ENCODE measurements at places on chromosomes 11 and 22.
A peak's percentile ranks its signal among the peaks of the same experiment; 100 is the strongest.

DNA sequence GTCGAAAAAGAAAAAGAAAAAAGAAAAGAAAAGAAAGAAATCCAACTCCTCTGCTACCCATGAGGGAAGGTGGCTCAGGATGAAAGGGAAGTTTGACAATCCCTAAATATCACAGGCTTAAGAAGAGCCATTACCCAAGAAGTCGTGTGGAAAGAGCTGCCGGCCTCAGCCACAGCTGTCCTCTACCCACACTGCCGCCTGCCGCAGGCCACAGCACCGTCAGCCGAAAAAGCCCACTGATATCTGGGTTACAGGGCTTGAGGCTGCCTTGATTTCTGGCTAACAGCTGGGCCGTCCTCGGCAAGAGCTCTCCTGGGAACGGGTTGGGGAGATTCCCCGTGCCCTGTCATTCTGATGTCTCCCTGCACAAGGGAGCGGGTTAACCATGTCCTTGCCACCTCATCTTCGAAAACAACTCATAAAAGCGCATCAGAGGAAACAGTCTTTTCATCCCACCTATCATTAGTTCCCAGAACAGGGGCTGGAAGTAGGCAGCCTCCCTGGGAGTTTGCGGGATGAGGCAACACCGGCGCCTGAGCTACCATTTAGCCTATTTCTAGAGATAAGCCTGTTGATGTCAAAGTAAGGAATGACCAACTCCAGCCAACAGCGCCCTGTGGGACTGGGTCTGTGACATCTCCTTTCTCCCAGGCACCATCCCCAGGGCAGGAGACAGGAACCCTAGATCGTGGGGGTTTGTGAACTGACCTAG is 21.8 kb upstream of the SNX32 start:
- DNase-seq = no peak
- H3K4me3 ChIP-seq = no peak overlapping the region
- no peaks in the 10 kb centered on the region for H3K36me3 ChIP-seq
- no peak overlapping the region for H3K27ac ChIP-seq
- peaks cover 9% of the 10 kb centered on the region for H3K4me1 ChIP-seq

DNA sequence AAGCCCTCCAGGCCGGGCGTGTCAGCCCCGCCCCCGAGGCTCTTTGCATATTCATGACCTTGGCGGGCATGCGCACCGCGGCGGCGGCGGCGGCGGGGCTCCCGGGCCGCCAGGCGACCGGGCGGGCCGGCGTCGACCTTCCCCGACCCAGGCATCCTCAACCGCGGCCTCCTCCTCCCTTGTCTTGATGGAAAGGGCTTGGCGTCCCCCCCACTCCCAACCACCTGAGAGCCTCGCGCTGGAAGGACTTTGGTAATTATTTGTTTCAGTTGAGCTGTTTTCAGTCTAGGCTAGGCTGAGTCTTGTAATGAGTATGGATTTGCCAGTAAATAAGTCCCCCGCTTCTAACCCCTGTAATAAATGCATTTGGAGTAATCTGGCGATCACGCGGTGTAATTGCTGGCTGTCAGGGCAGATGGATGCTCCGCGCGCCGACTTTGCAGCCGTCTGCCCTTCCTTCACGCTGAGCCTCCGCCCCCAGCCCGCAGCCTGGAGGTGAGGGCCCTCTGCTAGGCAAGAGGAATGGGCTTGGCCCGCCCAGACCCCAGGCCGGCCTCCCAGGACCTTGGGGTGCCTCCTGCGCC is 25.2 kb downstream of the FLRT1 start:
- peaks cover 15% of the 10 kb centered on the region for H3K27me3 ChIP-seq
- peak; percentile 62 for DNase-seq
- peak overlapping the region; percentile 49 for H3K4me3 ChIP-seq
- H3K36me3 ChIP-seq = no peaks in the 10 kb centered on the region

DNA sequence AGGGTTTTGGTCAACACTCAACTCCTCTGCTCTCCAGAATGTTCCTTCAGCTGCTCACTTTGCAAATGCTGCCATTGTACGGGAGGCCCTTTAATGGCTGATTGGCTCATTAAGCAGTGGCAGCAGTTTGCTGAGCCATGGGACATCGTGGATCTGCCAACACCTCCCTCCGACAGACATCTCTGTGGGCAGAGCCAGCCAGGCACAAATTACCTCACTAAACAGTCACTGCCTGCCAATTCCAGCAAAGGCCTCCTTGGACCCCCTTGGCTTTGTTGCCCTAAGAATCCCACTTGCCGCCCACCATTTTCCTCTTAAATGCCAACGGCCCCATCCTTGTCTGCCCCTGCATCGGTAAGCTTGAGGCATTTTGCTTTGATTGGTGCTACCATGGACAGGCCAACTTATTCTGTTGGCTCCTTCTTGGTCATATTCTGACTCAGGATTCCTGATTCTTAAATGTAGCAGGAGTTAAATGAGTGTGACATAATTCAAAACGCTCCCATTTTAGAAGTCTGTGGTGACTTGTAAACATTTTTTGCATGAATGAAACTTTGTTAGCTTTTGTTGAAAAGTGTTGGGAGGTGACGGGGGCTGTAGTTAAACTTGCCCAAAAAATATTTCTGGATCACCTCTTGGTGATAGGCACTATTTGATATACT is 57.5 kb upstream of the LMO2 start:
- H3K27ac ChIP-seq = no peak overlapping the region
- H3K36me3 ChIP-seq = no peaks in the 10 kb centered on the region

GRCh38 chr11:37755521-37755920 is 1157.5 kb upstream of the RAG2 start:
- H3K4me1 ChIP-seq = no peaks in the 10 kb centered on the region
- no peaks in the 10 kb centered on the region for H3K36me3 ChIP-seq

DNA sequence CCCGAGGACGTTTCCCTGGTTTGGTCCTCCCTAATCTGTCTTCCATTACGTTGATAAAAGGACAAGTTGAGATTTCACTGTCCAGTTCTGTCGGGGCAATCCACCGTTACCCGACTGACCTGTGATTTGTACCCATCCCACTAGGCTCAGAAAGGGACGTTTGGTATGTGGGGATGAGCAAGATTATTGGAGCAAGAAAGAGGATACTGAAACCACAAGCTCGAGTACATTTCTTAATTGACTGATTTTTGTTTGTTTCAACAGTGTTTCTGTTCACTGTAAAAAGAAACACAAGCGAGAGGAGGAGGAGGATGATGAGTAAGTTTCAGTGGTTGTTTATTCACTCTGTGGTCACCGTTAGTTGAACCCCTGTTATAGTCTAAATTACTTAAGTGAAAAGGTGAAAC is 969 bp downstream of the CCDC117 start:
- no peaks in the 10 kb centered on the region for H3K27me3 ChIP-seq
- peaks cover 25% of the 10 kb centered on the region for H3K4me1 ChIP-seq
- peak overlapping the region; percentile 94 for H3K4me3 ChIP-seq
- peaks cover 29% of the 10 kb centered on the region for H3K36me3 ChIP-seq
- no peak for DNase-seq

DNA sequence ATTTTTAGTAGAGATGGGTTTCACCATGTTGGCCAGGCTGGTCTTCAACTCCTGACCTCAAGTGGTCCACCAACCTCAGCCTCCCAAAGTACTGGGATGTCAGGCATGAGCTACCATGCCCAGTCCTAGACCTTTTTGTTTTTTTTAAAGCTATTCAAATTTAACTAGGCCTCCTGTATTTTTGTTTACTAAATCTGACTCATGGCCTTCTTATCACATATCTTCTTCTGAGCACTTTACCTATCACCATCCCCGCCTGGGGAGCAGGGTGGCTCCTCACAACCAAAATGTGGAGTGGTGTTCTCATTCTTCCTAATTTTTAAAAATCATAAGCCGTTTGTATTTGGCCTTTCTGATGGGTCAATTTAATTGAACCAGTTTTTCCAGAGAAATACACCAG is 92.6 kb downstream of the DBX1 start:
- H3K36me3 ChIP-seq = no peaks in the 10 kb centered on the region
- H3K27ac ChIP-seq = no peak overlapping the region
- DNase-seq = no peak
- H3K4me3 ChIP-seq = no peak overlapping the region

All from activated CD4-positive, alpha-beta T cell treated with anti-CD3 and anti-CD28 coated beads, Interleukin-2, amount 10 ng/mL, durations not matched to agents 7 days and 5 days (primary cell).